ENCODE measurements at places on chromosomes 13 and 19.

DNA sequence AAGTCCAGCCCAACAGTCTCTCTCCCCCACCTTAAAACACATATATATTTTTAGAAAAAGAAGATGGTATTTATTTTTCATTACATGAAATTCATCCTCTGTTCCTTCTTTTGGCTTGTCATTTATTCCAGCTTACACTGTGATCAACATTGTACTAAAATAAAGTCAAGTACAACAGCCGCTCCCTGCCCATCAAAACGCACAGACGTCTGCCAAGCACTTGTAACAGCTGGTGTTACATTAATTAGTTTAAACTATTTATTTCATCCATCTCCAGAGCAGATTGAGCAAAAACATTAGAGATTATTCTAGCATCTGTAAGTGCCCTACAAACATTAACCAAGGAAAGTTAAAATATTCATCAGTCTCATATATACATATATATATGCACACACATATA, 350.5 kb downstream of the DACH1 start:
- no peak overlapping the region for H3K27ac ChIP-seq
- no peak for DNase-seq
- H3K4me3 ChIP-seq: no peak overlapping the region
- no peaks in the 10 kb centered on the region for H3K27me3 ChIP-seq

- no peaks in the 10 kb centered on the region for H3K27me3 ChIP-seq
- H3K4me3 ChIP-seq: peak overlapping the region; percentile 75
- H3K27ac ChIP-seq: no peak overlapping the region
- H3K36me3 ChIP-seq: no peaks in the 10 kb centered on the region
Measured at GRCh38 chr13:112688560-112689302, 1.1 kb upstream of the ATP11A start.

DNA sequence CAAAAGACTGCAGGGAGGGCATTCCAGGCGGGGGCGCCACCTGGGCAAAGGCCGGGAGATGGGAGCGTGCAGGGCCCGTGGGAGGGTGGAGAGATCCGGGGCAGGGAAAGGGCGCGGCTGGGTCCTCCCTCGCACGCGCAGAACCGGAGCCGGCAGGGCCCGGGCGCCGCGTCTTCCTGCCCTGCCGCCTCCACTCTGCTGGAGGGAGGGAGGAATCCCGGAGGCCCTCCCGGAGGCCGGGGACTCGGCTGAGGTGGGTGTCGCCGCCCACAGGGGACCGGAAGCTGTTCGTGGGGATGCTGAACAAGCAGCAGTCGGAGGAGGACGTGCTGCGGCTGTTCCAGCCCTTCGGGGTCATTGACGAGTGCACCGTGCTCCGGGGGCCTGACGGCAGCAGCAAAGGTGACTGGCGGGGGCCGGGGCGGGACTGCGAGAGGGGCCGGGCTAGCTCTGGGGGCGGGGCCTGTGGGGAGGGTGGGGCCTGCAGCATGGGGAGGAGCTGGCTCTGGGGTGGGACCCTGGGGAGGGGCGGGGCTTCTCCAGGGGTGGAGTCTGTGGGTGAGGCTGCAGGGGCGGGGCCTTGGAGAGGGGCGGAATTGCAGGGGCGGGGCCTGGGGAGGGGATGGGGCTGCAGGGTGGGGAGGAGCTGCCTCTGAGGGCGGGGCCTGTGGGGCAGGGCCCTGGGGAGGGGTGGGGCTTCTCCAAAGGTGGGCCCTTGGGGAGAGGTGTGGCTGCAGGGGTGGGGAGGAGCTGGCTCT, 51.3 kb downstream of the CELF5 start:
- H3K4me3 ChIP-seq: peak overlapping the region; percentile 76
- no peaks in the 10 kb centered on the region for H3K4me1 ChIP-seq

DNA sequence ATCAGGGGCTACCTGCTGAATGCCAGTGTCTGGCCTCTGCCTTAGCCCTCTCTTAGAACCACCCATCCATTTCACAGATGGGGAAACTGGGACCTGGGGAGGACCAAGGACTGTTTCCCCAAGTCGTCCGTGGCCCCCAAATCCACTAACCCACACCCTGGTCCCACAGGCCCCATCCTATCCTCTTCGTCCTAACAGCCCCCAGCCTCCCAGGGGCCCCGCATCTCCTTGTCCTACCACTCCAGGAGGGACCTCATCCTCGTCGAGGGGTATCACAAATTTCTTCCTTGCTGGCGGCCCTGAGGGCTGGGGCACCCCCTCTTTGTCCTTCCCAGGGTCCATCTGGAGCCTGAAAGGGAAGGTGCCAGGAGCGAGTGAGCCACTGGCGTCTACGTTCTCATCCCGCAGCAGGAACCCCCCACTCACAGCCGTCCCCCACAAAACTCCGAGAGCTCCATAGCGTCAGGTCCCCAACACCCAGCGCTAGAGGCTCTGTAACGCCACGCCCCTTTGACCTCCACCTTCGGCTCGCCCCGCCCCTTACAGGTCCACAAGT, 606 bp downstream of the ERCC1 start:
- H3K36me3 ChIP-seq: peaks cover 1% of the 10 kb centered on the region
- H3K27ac ChIP-seq: peak overlapping the region; percentile 6
- no peaks in the 10 kb centered on the region for H3K27me3 ChIP-seq
- H3K4me1 ChIP-seq: no peaks in the 10 kb centered on the region

DNA sequence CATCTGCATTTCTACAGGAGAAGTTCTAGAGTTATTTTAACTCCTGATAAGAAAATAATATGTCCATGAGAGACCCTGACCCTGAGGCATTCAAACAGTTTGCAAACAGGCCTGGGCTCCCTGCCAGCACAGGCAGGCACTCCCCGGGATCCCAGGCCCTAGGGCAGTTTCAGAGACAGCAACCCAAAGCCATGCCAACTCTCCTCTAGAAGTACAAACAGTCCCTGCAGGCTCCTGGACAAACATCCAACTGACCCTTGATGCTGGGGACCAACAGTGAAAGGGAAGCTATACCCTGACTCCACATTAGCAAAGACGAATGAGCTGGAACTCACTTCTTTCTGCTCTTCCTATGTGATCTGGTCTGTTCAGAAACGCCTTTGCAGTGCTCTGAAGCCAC, 44.8 kb downstream of the CCDC70 start:
- H3K27ac ChIP-seq: no peak overlapping the region
- no peak overlapping the region for H3K4me3 ChIP-seq
- DNase-seq: no peak

GRCh38 chr13:45162194-45162593, 38.7 kb downstream of the KCTD4 start:
- no peak overlapping the region for H3K4me3 ChIP-seq
- no peaks in the 10 kb centered on the region for H3K4me1 ChIP-seq
- H3K27ac ChIP-seq: no peak overlapping the region
- H3K36me3 ChIP-seq: peaks cover 45% of the 10 kb centered on the region

- no peak overlapping the region for H3K27ac ChIP-seq
- no peaks in the 10 kb centered on the region for H3K36me3 ChIP-seq
- H3K27me3 ChIP-seq: peaks cover 74% of the 10 kb centered on the region
- no peaks in the 10 kb centered on the region for H3K4me1 ChIP-seq
Measured at GRCh38 chr19:16325161-16325527, 518 bp downstream of the KLF2 start.

GRCh38 chr13:45417790-45418534, at the start of gene SLC25A30:
TSS of gene SLC25A30 (minus strand) at chr13:45418373. CDS start at chr13:45411425, 6,948 bp downstream.
- DNase-seq: peak; percentile 98
- no peaks in the 10 kb centered on the region for H3K27me3 ChIP-seq
- H3K36me3 ChIP-seq: no peaks in the 10 kb centered on the region
- peak within 1 kb of the TSS; percentile 84 for H3K4me3 ChIP-seq
- peak within 1 kb of the TSS; percentile 56 for H3K27ac ChIP-seq
- H3K4me1 ChIP-seq: no peaks in the 10 kb centered on the region

- no peak overlapping the region for H3K4me3 ChIP-seq
- peak; percentile 42 for DNase-seq
- peaks cover 22% of the 10 kb centered on the region for H3K36me3 ChIP-seq
- no peaks in the 10 kb centered on the region for H3K27me3 ChIP-seq
Measured at GRCh38 chr19:4359627-4360000, 16.3 kb downstream of the MPND start.

DNA sequence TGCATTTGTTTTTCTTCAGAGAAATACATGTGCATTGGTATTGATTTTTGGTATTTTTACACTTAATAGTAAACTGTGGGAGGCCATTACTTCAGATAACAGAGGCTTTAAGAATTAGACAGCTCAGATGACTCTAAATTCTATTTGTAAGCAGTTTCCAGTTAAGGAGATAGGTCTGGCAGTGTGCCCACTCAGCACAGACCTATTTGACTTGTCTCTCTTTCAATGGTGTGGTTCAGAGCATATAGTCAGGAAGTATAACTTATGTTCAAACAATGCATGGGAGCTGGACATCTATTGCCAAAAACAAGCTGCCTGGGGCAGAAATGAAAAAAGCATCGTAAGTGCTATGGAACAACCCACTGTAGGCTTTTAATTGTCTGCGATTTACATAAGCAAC, 370.7 kb downstream of the HS6ST3 start:
- no peak for DNase-seq
- H3K4me3 ChIP-seq: no peak overlapping the region
- no peaks in the 10 kb centered on the region for H3K4me1 ChIP-seq
- no peaks in the 10 kb centered on the region for H3K36me3 ChIP-seq
- no peaks in the 10 kb centered on the region for H3K27me3 ChIP-seq

DNA sequence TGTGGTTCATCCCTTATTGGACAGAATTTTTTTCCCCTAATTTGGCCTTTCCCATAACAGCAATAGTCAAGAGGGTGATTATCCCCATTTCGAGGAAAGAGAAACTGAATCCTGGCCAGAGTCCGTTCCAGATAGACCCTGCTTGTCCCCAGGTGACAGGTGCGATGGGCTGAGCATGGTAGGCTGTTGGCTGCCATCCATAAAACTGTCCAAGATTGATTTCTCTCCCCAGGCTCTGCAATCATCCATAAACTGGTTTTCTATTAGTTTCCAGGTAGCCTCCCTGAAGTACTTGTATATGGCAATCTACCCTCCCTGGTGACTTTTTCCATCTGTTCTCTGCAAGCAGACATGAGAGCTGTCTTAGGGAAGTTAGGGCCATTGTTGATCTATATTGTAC, 25.4 kb downstream of the SERP2 start:
- H3K27ac ChIP-seq: no peak overlapping the region
- peaks cover 31% of the 10 kb centered on the region for H3K4me1 ChIP-seq
- H3K4me3 ChIP-seq: no peak overlapping the region
- H3K27me3 ChIP-seq: peaks cover 9% of the 10 kb centered on the region
- DNase-seq: no peak

DNA sequence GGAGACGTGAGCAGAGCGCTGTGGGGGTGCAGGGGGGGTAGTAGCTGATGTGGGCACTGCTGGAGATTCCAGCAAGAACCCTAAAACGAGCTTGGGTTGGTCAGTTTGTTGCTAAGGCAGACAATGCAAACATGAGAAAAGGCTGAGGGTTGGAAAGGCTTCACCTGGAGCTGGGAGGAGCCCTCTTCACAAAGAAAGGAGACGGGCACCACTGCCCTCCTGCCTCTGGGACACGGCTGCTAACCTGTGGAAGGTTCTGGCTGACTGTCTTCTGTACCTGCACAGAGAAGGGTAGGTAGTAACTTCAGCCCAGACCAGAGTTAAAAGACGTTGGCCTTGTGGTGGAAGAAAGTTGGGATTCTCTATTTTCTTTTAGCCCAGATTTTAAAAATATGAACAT, 108.7 kb downstream of the SUCLA2 start:
- no peaks in the 10 kb centered on the region for H3K36me3 ChIP-seq
- no peak overlapping the region for H3K27ac ChIP-seq
- H3K27me3 ChIP-seq: no peaks in the 10 kb centered on the region
- peaks cover 4% of the 10 kb centered on the region for H3K4me1 ChIP-seq
- DNase-seq: no peak

GRCh38 chr19:45876411-45877197, 9.3 kb downstream of the IRF2BP1 start:
- H3K27ac ChIP-seq: no peak overlapping the region
- H3K36me3 ChIP-seq: peaks cover 11% of the 10 kb centered on the region
- DNase-seq: peak; percentile 85
- peaks cover 17% of the 10 kb centered on the region for H3K4me1 ChIP-seq
- H3K27me3 ChIP-seq: no peaks in the 10 kb centered on the region

DNA sequence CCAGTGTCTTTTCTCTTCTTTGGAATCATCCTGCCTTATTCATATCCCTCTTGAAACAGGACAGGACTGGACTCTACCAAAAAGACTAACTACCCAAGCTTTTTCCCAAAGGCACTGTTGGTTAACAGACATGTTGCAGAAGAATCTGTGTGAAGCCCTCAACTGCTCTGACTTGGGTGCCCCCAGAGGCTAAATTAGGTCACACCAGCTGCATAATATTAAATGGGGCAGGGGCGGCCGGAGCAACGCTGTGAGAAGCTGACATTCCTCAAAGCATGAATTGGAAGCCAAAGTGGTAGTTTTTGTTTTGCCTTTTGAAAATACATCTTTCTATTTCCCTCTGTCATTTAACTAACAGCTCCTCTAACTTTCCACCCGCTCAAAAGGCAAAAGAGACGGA, 185.9 kb downstream of the LHFPL6 start:
- peaks cover 9% of the 10 kb centered on the region for H3K27me3 ChIP-seq
- no peaks in the 10 kb centered on the region for H3K36me3 ChIP-seq
- peaks cover 16% of the 10 kb centered on the region for H3K4me1 ChIP-seq

Measured in endodermal cell (in vitro differentiated cells).